ENCODE measurements at places on chromosomes 7 and 10.

- DNase-seq, result no peak
These were observed 639 bp downstream of the TSPAN13 start for GRCh38 chr7:16753932-16754855.

DNA sequence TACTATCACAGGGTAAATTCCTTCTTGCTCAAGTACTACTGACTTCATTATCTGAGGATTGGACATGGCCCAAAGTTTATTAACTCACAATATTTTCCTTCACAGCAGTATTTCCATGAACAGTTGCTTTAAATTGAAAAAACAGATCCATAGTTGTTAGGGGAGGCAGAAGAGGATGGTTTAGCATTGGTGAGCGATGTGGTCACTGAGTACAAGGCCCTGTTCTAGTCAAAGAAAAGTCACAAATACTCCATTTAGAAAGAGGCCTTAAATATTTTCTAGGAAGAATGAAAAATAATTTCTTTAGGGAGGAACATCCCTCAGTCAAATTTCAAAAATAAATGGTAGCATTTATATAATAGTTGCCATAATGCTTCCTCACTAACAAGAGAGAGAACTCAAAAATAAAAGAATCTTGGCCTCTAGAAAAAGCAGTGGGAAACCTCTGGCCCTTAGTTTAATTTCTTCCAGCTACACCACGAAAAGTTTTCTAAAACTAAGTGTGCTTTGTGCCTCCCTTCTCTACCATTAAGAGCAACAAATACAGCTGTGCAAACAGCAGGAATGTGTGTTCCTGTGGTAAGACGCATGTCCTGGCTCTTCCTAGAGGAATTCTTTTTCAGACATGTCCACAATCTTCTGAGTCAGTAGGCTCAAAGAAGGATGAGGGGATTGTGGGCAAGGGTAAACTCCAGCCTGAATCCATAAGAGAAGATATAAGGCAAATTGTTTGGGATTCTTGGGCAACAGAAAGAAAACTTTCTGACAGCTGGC lies 105.7 kb downstream of the HOXA1 start:
- DNase-seq, result peak; percentile 2

DNA sequence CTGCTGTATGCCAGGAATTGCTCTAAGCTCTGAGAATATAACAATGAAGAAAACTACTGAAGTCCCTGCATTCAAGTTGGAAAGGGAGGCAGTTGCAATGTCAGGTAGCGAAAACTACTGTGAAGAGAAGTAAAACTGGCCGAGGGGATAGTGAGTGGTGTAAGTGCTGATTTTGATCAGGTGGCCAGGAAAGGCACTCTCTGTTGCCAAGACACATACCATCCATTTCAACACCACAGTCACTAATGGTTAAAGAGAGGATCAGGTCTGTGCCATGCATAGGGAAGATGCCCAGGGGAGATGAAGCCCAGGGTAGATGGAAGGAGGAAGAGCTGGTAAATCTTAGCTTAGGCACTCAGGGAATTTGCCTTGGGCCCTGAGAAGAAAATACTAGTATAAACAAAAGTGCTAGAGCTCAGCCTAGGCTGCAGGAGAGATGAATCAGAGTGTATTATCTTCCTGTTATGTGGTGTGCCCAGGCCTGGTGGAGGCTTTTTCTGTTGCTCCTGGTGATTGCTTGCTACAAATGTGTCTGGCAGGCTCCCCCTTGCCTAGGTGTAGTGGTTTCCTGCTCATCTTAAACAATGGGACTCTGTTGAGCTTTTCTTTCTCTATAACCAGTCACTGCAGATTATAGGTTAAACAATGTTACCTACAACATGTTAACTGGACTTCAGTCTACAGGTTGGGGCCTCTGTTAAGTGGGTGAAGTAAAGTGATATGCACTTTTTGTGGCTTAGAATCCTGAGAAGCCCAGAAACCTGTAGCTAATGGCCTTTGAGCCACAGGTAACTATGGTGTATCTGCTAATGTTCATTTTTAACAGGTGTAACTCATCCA lies 125.5 kb downstream of the LRRC4 start:
- no peak for DNase-seq

DNA sequence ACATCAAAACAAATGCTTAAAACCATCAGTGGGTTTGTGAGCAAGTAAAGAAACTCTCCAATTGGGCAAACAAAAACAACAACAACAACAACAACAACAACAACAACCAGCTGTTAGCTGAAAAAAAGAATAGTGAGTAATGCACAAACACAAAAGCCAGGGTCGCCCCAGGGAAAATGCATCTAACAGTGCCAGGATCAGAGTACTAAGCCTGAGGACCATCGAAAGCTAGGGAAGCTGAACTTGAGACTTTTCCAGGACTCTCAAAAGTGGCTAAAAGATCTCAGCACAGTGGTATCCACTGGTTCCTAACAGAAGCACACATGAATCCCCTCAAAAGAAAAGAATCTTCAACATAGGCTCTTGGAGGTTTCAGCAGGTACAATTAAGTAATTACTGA lies 83.3 kb downstream of the CPXM2 start:
- DNase-seq, result no peak

DNA sequence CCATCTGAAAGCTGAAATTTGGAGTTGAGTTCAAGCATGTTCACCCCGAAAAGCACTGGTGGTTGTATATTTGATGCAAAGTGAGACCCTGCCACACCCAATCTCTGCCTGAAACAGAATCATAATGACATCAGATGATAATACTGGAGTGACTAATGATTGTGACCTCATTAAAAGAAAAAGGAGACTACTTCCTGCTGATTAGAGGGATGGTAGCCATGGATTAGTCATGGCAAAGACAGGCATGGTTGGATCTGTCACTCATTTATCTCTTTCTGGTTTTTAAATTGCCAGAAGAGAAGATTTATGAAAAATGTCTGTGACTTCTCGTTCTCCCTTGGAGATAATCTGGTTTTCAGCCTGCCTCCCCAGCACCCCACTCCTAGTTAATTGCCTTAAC lies 101.2 kb downstream of the BAMBI start:
- no peak for DNase-seq

GRCh38 chr10:60497364-60497763 lies 107.7 kb upstream of the ANK3 start:
- DNase-seq, result no peak

DNA sequence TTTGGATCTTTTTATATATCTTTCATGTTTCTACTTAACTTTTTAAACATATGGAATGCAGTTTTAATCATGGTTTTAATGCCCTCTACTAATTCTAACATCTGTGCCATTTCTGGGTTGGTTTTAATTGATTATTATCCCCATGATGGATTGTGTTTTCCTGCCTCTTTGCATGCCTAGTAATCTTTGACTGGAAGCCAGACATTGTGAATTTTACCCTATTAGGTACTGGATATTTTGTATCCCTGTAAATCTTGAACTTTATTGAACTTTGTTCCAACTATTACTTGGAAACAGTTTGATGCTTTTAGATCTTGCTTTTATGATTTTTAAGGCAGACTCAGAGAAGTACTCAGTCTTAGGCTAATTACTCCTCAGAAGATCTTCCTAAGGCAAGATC lies 16.0 kb upstream of the RBM20 start:
- no peak for DNase-seq

DNA sequence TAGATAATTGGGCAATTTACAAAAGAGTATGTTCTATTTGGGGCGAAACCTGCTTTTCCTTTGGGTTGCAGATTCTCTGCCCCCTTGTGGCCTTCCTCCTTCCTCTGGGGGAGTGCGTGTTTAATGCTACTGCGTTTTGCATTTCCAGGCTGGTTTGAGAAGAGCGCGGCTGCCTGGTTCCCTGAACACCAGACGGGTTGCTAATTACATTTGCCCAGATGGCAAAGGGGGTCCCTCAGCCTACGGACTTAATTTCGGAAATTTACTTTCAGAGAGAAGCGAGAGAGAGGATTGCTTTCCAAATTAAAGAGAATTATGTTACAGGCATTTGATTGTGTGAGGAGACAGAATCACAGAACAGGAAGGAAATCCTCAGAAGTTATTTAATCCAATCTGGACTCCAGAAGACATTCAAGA lies 91.9 kb upstream of the JAZF1 start:
- peak; percentile 20 for DNase-seq

DNA sequence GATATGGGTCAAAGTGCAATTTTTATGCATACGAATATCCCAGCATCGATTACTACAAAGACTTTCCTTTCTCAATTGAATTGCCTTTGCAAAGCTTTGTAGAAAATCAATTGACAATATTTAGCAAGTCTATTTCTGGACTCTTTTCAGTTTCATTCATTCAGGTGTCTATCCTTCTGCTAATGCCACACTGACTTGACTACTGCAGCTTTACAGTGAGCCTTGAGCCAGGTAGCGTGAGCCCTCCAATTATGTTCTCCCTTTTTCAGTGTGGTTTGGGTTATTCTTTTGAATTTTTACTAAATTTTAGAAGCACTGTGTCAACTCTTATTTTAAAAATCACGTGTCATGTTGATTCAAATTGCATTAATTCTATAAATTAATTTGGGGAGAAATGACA lies 19.5 kb upstream of the AKR1E2 start:
- no peak for DNase-seq

DNA sequence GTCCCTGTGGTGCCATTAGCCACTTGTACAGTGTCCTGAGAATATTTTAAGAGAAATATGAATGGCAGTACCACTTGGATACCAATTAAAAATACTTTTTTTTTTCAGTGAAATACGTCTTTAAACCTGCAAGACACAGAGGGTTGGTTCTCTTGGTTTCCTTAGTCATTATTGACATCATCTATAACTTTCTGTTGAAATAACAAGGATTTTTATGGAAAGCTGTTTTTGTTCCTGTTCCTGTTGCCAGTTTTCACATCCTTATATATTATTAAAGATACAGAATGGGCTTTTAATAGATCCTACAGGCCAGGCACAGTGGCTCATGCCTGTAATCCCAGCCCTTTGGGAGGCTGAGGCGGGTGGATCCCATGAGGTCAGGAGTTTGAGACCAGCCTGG lies 579.9 kb downstream of the AUTS2 start:
- DNase-seq, result no peak

DNA sequence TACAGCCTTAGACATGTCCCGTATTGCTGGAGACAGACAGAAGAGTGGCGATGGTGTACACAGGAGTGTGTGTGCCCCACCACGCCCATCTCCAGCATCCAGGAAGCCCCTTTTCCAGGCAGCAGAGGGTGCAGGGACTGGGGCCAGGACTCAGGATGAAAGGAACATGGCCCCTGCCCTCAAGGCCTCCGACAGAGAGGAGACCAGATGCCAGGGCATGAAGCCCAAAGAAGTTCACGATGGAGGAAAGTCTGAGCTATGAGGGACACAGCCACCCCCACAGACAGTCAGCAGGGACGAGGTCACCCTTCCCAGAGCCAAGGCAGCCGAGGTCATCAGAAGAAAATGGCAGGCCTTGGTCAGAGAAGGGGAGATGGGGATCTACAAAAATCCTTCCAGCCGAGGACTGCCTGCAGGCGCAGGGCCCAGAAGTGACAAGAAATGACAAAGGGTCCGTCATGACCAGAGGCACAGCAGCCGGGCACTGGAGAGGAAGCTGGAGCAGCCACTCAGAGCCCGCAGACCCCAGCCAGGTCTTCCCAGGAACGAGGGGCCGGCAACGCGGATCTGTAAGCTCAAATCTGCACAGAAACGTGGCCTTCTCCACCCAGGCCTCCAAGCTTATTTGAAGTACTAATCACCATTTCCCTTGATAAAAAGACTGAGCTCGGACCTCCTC lies 78.7 kb upstream of the PPP2R2D start:
- DNase-seq, result no peak

- DNase-seq, result no peak
These were observed 236.1 kb downstream of the RNLS start for GRCh38 chr10:88347022-88347421.

All from smooth muscle cell of the brain vasculature (primary cell).